ENCODE measurements at places on chromosomes 6 and 20. TPM values are rescaled to one million over a fixed set of nuclear protein-coding genes. Genes with fewer than 3 reads are reported as not detected.

- DNase-seq = peak; percentile 62
Observed at GRCh38 chr6:144150710-144151657, 667 bp downstream of the STX11 start.

DNA sequence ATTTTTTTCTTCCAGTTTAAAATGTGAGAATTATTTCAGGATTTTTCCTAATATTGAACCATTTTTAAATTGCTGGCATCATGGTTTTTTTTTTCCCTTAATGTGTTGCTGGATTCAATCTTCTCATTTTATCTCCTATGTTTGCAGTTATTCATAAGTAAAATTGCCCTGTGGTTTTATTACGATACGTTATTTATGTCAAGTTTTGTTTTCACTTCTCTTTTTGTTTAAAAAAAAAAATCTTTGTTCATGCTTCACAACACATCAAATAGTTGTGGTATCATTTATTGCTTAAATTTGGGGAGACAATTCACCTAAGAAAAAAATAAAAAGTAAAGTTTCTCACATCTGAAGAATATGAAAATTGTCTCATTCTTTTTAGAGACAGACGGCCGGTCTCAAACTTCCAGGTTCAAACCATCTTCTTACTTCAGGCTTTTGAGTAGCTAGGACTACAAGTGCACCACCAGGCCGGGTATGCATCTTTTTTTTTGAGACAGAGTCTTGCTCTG lies 239.3 kb upstream of the ID4 start:
- no peak for DNase-seq

DNA sequence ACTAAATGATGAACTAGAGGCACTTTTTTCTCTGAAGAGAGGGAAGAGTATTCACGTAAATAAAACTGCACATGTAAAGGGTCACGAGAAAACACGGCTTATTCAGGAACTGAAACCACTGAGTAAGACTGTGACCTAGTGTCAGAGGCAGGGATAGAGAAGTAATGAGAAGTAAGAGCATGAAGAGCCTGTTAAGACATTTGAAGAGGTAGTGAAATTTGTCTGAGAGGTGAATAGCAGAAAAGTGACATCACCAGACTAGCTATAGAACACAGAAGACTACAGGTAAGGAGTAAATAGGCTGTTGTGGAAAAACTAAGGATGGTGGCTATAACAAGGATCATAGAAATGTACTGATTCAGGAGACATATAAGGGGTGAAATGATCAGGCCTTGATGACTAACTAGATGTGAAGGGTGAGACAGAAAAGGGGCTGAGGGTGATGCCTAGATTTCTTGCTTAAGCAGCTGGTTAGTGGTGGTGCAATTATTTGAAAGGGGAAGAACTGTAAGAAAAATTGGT lies 76.8 kb downstream of the REV3L start:
- no peak for DNase-seq

- DNase-seq = no peak
Observed at GRCh38 chr6:78483553-78484197, 383.7 kb upstream of the IRAK1BP1 start.

GRCh38 chr6:113600551-113601339 lies 256.4 kb upstream of the MARCKS start:
- no peak for DNase-seq

Gene PGC
- total RNA-seq = not detected

Data from Daoy (cell line).